AG09309 (cell line): ENCODE measurements at places on chromosomes 12 and 14.

- no peak for DNase-seq
Observed at GRCh38 chr12:122835750-122836026, 431 bp downstream of the HIP1R start.

GRCh38 chr12:102960766-102961465 lies 3.4 kb downstream of the ASCL1 start:
- no peak for DNase-seq

DNA sequence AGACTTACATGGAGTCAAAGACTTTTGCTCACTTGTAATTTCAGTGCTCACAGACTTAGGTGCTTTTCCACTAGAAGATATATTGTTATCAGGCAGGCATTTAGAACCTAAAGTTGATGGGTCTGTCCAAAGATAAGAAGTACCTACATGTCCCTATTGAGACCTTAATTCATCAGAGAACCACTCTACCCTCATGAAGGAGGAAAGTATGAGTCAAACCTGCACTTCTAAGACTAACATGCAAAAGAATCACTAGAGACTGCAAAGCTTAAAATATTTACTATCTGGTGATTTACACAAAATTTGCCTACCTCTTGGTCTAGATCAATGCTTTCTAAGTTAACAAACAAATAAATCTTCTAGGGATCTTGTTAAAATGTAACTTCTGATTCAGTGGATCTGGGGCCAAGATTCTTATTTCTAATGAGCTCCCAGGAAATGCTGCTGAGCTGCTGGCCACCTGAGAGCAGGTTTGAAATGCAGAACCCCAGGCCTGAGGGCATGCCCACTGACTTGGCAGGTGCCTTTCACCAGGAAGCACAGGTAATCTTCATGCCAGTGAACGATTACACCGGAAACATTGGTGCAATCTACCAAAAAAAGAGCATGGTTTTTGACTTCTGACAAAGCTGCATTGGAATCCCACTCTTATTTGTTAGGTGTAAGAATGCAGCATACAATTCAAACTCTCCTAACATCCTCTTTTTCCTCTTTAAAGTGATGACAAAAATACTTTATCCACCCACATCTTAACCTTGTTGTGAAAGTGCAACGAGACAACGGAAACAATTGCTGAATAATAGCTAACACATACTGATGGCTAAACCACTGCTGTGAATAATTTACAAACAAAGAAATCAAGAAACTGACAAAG lies 214.2 kb downstream of the ADAMTS20 start:
- no peak for DNase-seq

GRCh38 chr14:97442363-97442762 lies 645.2 kb downstream of the VRK1 start:
- no peak for DNase-seq

DNA sequence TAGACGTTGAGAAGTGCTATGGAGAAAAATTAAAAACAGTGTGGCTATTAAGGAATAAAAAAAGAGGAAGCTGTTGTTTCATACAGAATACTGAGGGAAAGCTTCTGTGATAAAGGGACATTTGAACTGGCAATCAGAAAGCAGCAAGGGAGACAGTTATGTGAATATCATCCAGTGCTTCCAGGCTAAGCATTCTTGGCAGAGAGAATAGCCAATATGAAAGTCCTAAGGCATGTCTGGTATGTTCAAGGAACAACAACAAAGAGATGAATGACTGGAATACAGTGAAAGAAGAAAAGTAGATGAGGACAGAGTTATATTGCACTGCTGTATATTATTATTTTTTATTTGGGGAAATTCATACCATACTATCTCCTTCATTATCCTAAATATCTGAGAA lies 23.9 kb downstream of the SCAF11 start:
- no peak for DNase-seq

DNA sequence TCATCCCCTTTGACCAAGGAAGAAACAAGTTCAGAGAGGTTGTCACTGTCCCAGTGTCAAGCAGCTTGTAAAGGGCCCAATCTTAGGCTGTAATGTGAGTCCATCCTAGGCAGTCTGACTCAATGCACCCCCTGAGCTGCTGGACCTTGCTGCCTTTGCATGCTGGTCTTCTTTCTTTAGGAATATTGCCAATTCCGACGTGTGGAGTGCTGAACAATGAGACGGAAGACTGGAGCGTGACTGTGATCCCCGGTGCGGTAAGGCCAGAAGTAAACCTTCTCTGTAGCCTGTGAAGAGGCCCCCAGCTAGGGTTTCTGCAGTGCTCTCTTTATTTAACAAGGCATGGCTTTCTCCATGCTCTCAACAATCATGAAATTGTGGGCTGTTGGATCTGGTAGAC lies 963 bp downstream of the TCTN2 start:
- peak; percentile 3 for DNase-seq

GRCh38 chr12:107429006-107429705 lies 256.4 kb upstream of the PWP1 start:
- DNase-seq, result no peak

- no peak for DNase-seq
Observed at GRCh38 chr14:59376686-59377085, 88.5 kb downstream of the GPR135 start.

DNA sequence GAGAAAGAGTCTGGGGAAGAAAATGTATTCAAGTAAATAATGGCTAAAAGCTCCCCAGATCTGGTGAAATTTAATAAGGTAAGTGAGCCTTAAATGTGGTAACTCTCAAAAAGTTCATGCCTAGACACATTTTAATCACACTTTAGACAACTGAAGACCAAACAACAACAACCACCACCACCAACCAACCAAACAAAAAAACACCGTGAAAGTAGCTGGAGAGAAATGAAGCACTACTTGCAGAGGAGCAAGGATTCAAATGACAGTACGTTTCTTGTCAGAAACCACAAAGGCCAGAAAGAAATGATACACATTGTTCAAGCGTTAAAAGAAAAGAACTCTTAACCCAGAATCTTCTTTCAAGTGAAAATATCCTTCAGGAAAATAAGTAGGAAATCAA lies 208.3 kb downstream of the MYRFL start:
- no peak for DNase-seq

GRCh38 chr14:31556191-31556590 lies 5.0 kb upstream of the NUBPL start:
- no peak for DNase-seq

DNA sequence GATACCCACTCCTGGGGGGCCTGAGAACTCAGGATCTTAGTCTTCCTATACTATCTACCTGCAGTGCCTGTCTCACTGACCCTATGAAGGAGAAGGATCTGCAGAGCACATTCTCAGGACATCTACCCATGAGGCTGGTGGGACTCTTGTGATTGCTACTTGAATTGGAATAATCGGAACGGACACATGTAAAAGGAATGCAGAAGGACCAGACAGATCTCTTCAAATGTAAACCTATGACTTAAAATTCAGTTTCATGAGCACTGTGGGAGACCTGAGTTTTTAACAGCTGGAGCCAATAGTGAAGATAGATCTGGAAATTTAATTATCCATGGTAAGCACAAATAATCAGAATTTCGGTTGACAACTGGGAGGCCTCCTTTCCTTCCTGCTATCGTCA lies 35.2 kb upstream of the CPSF6 start:
- no peak for DNase-seq

DNA sequence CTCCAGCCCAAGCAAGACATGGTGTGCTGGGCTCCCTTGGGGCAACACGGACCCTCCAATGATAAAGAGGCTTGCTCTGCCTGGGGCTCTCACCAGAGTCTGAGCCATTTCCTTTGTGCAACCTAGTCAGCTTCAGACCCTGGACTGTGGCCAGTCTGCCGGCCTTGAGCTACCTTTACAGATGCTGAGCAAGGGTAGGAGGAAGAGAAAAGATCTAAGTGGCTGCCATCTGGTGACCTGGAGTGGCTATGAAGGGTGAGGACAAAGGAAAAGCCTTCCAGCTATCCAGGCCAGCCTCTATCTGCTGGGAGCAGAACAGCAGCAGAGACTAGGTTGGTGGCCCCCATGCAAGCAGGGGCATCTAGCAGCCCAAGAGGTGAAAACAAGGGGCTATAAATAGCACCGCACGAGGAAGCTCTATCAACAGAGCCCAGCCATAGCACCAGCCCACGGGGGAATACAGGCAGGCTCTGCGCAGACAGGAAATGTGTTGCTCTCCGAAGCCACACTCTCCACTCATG lies 230.1 kb downstream of the FOXN3 start:
- no peak for DNase-seq

- DNase-seq, result no peak
Observed at GRCh38 chr14:85934123-85934885, 404.4 kb downstream of the FLRT2 start.

DNA sequence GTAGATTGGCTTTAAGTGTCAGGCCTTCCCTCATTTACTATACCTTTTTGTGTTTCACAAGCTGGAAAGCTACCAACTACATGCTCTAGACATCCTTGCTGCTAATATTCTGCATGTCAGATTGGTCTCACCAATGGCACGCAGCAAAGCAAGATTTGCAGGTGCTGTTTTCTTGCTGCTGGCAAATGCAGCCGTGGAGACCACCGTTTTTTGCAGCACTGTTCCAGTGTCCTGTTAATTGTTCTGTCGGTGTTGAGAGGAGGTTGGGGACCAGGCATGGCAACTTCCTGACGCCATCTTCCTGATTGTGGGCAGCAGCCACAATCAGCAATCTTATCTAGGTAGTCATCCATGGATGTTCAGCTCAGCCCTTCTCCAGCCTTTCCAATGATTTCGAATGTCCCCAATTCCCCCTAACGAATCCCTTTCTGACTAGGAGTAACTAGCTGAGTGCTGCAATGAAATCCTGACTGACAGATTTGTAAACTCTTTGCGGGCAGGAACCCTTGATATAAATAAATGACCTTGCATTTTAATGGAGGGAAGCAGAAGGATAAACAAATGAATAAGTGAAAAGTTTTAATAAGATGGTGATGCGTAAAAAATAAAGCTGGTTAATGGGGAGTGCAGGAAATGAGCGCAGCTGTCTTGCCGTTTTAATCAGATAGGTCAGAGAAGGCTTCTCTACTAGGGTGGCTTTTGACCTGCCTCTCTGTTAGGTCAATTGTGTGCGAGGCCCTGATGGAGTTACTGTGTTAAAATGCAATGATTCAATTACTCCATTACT lies 574 bp upstream of the CRADD start:
- no peak for DNase-seq

DNA sequence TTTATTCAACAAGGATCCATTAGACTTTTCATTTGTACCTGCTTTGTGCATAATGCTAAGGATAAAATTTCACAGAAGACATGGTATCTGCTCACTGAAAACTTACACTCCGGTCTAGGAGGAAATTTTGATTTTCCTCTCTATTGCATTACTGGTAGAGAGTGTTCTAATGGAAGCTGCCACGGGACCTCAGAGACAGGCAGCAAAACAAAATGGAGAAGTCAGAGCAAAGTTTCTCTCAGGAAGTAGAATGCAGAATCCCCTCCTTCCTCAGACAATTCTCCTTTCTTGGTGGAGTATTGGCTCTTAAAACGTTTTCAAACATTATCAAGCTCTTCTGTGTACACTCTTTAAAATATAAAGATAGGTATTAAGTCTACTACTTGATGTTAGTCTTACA lies 12.3 kb downstream of the CLEC2B start:
- no peak for DNase-seq

GRCh38 chr14:104967386-104968152 lies 10.6 kb downstream of the AHNAK2 start:
- DNase-seq, result no peak

- no peak for DNase-seq
Observed at GRCh38 chr12:107731366-107731765, 29.6 kb downstream of the PRDM4 start.

DNA sequence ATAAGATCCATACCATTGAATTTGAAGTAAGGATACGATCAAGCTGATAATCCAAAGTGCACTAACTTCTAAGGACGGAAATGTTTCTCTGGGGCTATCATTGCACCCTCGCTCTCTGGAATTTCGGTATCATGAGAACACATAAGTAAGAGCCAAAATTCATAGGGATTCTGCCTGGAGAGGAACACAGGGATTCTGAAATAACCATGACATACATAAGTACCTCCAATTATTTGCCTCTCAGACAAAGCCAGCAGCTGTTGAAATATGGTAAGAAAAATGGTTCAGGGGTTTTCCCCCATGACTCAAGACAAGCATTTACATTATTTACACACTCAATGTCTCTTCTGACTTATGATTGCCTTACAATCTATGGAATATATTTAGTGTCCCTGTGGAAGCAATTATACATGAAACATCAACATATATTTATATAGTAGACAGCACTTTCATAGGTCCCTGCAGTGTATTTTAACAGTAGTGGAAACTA lies 1123.6 kb upstream of the SEL1L start:
- DNase-seq, result no peak

DNA sequence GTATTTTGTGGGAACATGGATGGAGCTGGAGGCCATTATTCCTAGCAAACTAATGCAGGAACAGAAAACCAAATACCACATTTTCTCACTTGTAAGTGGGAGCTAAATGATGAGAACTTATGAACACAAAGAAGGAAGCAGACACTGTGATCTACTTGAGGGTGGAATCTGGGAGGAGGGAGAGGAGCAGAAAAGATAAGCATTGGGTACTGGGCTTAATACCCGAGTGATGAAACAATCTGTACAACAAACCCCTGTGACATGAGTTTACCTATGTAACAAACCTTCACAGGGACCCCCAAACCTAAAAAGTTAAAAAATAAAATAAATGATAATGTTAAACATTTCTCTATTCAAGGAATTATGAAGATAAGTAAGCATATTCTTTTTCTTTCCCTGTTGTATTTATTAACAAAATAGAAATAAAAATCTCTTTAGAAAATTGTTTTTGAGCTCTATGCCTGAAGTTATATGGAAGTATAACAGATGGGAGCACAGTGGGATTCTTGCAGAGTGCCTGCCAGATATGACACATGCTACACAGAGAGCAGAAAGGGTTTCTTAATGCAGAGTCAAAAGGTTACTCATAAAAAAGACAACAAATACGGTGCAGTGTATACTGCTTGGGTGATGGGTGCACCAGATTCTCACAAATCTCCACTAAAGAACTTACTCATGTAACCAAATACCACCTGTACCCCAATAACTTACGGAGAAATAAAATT lies 52.0 kb upstream of the SYNE2 start:
- DNase-seq, result no peak

DNA sequence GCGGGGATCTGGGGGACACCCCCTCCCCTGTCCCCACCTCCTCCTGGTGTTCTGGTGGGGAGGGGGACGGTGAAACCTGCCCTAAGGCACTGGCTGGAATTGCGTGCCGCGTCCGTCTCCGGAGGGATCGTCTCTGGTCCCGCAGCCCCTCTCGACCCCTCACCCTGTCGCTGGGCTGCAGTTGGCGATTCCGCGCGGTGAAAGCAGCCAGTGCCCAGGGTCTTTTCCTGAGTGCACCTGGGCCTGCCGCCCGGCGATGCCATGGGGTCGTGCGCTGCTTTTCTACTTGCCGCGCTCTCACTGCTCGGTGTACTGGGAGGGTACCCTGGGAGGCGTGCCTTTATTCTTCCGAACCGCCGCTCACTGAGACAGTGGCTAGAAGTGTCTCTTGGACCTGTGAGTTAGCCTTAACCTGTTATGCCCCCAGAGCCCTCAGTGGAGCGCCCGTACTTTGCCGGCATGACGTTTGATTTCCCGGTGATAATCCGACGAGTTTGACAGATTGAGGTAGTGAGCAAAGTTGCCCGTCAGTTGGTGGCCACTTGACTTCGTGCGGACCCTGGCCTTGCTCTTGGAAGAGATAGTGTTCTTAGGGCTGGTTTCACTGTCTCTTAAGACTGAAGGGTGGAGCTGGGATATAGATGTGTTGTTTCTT lies 788 bp downstream of the SFSWAP start:
- no peak for DNase-seq
